ENCODE measurements at places on chromosomes 6 and 20.

DNA sequence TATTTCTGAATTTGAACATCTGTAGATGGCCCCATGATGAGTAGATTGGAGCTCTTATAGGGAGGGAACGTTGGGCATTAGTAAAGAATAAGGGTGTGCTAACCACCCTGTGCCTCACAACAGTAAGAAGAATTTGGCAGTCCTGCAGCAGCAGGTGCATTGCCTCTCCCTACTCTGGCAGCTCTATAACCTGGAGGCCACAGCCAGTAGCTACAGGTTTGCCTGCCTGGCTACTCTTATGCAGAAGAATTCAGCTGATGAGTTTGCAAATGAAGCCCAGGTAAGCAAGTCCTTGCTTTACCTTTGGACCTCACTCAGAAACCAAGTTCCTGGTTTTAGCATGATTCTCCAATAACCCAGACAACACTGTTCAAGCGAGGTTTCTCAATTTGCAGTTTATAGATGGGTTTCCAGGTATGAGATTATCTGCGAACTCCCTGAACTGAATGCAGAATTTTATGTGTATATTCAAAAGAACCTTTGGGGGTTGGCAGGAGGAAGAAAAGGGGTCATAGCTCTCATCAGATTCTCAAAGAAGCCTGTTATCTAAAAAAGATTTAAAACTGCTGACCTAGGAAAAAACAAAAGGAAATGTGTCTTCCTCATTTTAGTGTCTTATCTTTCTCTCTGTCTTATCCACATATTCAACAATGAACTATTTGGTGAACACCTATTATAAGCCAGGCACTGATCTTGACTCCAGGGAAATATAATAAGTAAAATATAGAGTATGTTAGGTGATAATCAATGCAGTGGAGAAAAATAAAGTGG is 18.9 kb downstream of the TREML1 start:
- DNase-seq = no peak

GRCh38 chr6:90370493-90370959 is 73.9 kb upstream of the BACH2 start:
- DNase-seq = no peak

- no peak for DNase-seq
Observed at GRCh38 chr6:167711768-167712730, 114.7 kb upstream of the AFDN start.

- DNase-seq = no peak
Observed at GRCh38 chr20:2775139-2775538, 25.3 kb downstream of the CPXM1 start.

DNA sequence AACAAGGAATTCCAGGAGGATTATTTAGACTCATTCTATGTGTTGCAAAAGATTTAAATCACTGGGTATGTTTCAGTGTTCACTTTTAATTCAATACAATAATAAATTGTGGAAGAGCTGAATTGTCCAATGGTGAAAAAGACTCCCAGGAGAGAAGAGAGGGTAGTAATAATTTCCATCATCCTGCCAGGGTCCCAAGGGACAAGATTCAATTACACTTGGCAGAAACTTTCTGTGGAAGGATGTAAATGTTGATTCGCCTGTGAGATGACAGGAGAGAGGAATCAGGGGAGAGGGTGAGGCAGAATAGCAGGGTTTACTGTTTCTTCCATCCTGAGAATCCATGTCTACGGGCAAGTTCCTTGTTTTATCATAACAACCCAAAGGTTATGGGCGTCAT is 342.7 kb downstream of the ESR1 start:
- no peak for DNase-seq

DNA sequence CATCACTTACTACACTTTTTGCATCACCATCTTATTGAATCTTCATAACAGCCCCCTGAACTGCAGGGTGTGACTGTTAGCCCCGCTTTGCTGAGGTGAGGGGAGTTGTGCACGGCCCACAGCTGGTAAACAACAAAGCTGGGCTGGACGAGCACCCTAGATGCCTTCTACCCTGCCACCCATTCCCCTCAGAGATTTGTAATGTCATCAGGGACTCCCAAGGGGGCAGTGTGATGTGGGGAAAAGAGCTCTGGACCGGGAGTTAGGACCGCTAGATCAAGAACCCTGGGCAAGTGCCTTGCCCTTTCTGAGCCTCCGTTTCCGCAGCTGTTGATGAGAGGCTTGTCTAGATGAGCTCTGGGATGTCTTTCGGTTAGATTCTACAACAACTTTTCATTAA is 20.9 kb downstream of the PKIG start:
- no peak for DNase-seq

- DNase-seq = no peak
Observed at GRCh38 chr20:10963717-10964266, 290.0 kb upstream of the JAG1 start.

- no peak for DNase-seq
Observed at GRCh38 chr6:33719326-33719987, 8.0 kb upstream of the UQCC2 start.

- no peak for DNase-seq
Observed at GRCh38 chr6:101079696-101080270, 198.7 kb upstream of the ASCC3 start.

DNA sequence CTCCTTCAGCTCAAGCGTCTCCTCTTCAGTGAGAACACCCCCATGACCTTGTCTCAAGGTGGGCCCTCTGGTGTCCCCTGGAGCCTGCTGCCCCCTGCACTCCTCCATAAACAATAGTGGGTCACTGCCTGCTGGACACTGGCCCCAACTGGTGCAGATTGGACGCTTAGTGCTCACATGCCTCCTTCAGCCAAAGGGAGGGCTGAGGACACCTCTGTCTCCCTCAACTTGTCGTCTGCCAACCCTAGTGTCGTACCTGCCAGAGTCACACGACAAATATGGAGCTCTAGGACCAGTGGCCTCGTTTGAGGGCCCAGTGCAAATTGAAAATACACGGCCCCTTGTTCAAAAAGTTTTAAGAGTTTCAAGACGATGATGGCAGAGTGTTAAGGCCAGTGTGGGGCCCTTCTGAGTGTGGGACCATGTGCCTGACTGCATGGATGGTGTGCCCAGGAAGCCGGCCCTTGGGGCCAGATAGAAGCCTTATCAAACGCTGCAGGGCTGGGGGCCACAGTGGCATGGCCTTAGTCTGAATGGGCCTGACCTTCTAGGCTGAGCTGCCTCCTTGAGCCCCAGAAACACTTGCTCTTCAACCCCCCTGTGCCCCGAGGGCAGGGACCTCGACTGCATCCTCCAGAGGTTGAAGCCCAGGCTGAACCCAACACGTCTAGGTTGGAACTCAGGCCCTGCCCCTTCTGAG is 20.1 kb downstream of the APCDD1L start:
- DNase-seq = no peak

- DNase-seq = no peak
Observed at GRCh38 chr6:106126482-106126881, 40.3 kb downstream of the PRDM1 start.

Data from neuronal stem cell (in vitro differentiated cells).